Neural progenitor cell (in vitro differentiated cells): ENCODE measurements at places on chromosomes 13 and 19. TPM values are rescaled to one million over a fixed set of nuclear protein-coding genes. Genes with fewer than 3 reads are reported as not detected.

CABP5 gene
- not detected in 2 replicates for total RNA-seq

CGB7 gene
- total RNA-seq = 0.31 TPM in 1 of 2 replicates, not detected in the other

GRCh38 chr19:7595466-7596133 is at the start of gene CAMSAP3:
CAMSAP3 (plus strand) TSS chr19:7595863; CDS start chr19:7596003, 140 bp downstream.
- peak; percentile 94 for DNase-seq

GRCh38 chr13:43786766-43787517 is at the start of gene ENOX1:
ENOX1 (minus strand) TSS chr13:43786972.
- peak; percentile 88 for DNase-seq

DNA sequence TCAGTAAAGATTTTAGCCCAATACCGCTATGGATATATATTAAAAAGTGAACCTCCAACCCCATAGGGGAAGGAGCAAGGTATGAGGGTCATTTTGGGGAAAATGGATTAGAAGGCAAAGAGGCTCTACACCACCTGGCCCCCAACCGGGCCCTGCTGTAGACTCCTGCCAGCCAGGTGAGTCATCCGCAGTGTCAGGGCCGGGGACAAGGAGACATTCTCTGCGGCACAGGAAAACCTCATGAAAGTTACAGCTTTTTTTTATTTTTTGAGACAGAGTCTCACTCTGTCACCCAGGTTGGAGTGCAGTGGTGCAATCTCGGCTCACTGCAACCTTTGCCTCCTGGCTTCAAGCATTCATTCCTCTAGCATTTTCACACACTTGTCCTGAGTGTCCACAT is 32.0 kb downstream of the ZFR2 start:
- DNase-seq = no peak

DNA sequence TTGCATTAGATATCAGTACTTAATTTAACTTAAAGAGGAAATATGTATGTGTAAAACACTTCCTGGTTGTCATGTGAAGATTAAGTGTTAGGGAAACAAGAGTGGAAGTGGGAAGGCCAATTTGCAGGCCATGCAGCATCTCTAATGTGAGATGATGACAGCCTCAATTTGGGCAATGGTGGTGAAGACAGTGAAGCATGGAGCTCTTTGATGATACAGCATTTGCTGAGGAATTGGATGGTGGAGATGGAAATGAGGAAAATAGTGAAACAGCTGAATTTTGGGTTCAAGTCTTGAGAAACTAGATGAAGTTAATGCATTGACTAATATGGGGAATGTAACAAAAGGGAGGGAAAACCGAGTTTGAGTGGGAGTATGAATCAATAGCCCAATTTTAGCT is 231.7 kb upstream of the MIR17HG start:
- no peak for DNase-seq
